SJCRH30 (cell line): ENCODE measurements at places on chromosomes 7 and 10. TPM values are rescaled to one million over a fixed set of nuclear protein-coding genes. Genes with fewer than 3 reads are reported as not detected.

RTKN2 gene
- 11.7 and 13.3 TPM in 2 replicates for total RNA-seq

PPP1R17 gene
- not detected in 2 replicates for total RNA-seq

YAE1 gene
- 35.1 and 38.6 TPM in 2 replicates for total RNA-seq

TMEM236 gene
- not detected in 2 replicates for total RNA-seq

LEP gene
- total RNA-seq, result not detected in 2 replicates

LOXL4 gene
- total RNA-seq, result 8.1 and 8.7 TPM in 2 replicates

C10orf105 gene
- not detected in 2 replicates for total RNA-seq

SYT15 gene
- total RNA-seq, result 0.08 TPM in 1 of 2 replicates, not detected in the other

MMD2 gene
- total RNA-seq, result not detected in 2 replicates

ENKUR gene
- not detected in 2 replicates for total RNA-seq

DNA sequence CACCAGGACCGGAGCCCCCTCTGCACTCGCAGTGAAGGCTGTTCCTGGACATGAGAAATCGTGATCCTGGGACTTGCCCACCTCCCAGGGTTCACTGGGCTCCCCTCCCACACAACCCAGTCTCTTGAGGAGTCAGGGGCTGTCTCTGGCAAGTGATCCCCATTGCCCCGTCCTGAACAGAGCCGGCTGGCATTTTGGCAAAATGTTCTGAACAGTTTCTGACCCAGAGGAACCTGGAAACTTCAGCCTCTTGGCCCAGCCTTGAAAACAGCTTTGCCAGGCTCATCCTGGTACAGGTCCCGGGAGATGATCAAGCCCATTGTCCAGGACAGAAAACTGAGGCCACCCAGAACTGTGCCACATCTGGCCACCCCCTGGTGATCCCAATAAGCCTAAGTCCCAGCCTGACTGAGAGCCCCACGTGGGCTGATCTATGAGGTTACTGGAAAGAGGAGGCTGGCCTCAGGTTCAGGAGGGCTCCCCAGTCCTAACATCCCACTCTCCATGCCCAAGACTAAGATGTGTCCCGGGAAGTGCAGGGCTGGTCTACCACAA is 115.7 kb downstream of the OAT start:
- no peak for DNase-seq

DNA sequence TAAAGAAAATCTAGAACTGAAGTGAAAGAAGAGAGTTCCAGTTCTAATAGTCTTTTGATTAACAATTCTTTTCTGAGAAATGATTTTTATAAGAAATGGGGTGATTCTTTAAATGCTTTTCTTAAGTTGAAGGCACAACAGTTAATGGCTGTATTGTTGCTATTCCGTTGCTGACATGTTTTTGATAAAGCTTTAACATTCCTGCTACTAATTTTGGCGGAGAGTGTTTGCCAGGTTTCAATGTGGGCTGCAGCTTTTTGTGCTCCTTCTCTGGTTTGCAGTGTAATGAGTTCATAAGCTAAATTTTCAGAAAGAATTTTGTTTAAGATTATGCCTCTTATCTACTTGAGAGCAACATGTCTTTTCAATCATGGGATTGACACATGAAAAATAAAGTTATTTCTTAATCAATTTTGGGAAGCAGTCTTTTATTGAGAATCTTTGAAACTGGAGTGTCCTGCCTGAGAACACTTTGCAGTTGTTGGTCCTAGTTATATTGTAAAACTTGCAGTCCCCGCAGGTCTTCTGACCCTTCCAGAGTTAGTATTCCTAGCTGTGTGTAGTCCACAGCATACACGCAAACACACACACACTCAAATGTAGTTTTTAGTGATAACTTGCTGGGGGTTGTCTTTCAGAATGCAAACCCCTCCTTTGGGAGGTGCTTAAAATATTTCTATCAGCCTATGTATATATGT is 56.7 kb downstream of the COL17A1 start:
- DNase-seq, result no peak

DNA sequence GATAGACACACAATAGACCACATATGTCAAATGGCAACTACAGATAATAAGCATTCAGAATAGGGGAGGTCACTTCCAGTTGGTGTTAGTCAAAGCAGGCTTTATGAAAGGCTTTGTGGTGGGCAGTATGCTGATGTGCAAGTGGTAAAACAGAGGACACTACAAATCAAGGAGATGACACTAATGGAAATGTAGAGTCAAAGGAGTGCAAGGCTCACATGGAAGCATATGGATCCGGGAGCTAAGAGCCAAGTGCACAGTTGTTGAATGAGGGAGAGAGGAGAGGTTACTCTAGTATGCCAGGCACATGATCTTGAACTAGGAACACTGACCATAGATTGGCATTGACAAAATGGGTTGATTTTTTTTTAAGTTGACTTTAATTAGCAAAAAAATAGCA is 62.7 kb downstream of the GRM3 start:
- DNase-seq, result no peak

- DNase-seq, result no peak
Measured at GRCh38 chr10:60950300-60950699, 6.3 kb upstream of the RHOBTB1 start.

GRCh38 chr7:82428186-82428961 is 15.2 kb downstream of the CACNA2D1 start:
- peak; percentile 44 for DNase-seq

DNA sequence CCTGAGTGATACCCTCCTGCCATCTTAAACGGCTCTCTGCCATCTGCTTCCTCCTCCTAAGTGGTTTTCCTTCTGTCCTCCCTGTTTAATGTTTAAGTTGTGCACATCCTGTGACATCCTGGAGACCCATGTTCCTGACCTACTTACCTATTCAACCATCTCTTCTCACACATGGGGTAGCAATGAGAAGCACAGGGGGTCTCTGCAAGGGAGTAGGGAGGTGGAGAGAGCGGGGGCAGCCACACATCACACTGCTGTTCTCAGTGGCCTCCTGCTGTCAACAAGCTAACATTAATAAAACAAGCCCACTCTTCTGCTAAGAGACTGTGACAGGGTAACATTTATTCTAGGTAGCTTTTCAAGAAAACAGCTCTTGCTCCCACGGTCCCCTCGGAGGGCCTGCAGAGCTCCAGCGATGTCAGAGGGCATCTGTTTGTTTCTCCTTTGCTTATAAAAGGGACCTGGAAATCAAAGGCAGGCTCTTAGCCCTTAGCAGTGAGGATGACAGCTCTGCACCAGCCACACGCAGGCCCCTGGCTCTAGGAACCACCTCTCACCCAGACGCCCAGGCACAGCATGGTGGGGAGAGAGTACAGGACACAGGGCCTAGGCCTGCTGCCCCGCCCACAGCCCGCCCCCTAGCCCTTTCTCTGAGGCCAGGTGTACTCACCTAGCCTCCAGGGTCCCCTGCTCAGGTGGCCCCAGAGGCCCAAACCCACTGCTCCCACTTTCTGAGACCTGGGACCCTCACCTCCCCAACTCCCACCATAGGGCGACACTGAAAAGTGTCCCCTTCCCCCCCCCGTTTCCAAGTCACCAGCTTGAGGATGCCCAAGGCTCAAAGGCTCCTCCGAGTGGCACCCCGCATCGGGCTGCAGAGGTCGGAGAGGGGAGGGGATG is 943 bp upstream of the SLC18A2 start:
- DNase-seq, result no peak

DNA sequence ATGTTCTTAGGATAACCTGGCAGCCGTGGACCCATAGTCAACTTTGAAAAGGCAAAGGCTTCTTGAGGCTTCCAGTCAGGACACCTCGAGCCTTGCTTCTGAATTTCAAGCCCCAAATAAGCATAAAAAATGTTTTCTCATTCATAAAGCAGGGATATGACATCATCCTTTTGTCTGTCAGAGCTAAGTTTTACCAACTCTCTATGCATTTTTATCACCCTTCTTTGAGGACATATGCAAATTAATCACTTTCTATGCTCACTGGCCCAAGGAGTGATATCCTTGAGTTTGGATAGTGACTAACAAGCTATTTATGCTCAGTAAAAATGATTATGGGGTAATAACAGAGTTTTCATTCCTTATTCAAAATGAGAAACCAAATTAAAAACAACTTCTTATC is 159.4 kb downstream of the ANLN start:
- no peak for DNase-seq

DNA sequence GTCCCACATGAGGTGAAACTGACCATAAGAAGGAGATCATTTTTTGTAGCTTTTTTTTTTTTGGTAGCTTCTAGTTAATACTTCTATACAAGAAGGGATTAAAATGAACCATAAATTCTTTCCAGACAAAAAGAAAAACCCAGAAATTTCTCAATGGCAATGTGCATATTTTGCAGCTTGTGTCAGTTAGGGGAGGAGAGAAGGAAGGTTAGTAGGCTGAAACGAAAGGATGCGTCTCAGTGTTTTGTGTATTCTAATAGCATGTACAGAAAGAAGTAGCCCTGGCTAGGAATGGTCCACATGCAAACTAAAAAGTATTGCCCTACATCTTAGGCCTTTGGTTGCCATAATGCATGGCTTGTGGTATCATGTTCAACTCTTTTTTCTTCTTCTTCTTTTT is 90.6 kb downstream of the CACNB2 start:
- no peak for DNase-seq

DNA sequence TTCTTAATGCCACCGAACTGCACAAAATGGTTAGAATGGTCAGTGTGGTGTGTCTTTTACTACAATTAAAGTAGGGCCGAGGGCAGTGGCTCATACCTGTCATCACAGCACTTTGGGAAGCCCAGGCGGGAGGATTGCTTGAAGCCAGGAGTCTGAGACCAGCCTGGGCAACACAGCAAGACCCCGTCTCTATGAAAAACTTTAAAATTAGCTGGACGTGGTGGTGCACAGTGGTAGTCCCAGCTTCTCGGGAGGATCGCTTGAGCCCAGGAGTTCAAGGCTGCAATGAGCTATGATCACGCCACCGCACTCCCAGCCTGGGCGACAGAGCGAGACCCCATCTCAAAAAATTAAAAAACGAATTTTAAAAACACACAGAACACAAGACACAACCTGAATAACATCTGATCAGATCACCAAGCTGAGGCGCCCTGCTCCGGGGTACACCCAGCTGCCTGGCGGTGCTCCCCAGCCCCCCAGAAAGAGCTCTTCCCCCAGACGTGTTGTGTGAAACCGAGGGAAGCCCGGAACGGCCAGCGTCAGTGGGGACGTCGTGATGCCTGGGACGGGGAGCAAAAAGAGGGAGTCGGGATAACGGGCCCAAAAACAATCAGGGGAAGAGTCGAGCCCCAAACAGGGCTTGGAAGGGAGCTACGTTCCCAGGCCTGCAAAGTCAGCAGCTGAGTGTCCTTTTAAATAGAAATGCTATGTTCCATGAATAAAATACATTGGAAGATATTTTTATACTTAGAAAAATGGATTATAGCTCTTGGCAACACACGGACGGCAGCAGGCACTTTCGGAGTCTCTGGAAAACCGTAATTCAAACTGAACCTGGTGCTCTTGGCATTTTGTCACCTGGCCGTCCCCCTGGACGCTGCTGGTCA is 80.7 kb upstream of the PDGFA start:
- no peak for DNase-seq

- no peak for DNase-seq
Measured at GRCh38 chr10:33780961-33781360, 446.5 kb upstream of the NRP1 start.

- no peak for DNase-seq
Measured at GRCh38 chr10:92993699-92994272, 66.8 kb upstream of the CYP26C1 start.

- DNase-seq, result no peak
Measured at GRCh38 chr7:50742401-50742800, 40.3 kb downstream of the GRB10 start.

DNA sequence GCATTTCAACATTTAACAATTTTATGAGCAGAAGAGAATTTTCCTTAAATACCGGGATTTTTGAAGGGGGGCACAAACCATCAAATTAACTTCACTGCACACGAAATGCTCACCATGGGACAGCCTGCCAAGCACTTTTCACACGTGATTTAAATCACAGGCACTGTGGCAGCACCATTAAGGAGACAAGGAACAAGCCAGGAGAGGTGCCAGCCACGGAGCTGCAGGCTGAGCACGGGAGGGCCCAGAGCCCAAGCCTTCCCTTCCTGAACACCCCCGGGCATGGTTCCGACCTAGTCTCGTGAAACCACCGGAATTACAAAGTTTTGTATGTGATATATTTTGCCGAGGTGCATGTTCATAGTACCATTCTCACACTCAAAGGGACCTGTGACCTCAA is 13.4 kb downstream of the PITRM1 start:
- DNase-seq, result no peak

GRCh38 chr10:86330778-86331763 is 35.5 kb downstream of the GRID1 start:
- DNase-seq, result no peak

DNA sequence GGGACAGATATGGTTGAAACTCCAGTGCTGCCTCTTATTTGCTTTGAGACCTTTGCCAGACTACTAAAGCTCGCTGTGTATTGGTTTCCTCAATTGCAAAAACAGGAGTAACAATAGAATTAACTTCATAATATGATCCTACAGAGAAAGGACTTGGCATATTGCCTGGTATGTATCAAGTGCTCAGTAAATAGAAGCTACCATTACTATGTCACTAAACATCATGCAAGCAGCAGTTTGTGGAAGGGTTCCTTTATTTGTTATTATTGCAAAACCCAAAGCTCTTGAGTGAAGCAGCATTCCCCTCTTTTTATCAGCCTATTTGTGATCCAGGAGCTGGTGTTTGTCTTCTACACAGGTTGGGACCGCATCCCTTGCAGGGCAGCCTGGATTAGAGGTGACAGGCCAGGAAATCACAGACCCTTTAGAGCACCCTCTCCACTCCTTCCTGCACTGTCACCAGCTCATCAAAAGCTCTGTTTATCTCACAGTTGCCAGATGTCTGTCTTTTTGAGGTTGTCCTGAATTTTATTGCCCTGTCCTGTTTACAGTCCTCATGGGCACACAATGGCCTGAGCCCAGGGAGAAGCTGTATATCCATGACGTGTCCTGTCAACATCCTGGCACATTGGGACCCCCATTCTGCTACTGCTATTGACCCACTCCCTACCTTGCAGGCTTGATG is 121.5 kb downstream of the SNX10 start:
- no peak for DNase-seq

- DNase-seq, result no peak
Measured at GRCh38 chr10:104059364-104059763, 26.3 kb downstream of the COL17A1 start.

GRCh38 chr7:50775836-50776235 is 6.9 kb downstream of the GRB10 start:
- no peak for DNase-seq

DNA sequence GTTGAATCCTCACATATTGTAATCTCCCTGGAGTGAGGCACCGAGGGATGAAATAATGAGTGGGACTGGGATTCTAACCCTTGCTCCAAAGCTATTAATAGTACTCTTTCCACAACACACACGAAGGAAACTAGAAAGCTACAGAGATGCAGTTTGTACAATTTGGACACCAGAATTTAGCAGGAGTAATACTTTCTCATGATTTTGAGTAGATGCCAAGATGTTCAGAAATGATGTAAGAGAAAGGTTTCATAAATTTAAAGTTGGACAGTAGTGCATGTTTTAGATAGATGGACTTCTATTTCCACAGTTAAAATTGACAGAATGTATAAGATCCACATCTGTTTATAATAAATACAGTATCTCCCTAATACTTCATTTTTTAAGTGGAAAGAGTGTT is 46.5 kb downstream of the PRR15 start:
- no peak for DNase-seq

- DNase-seq, result no peak
Measured at GRCh38 chr7:27163288-27164044, 1.9 kb downstream of the HOXA9 start.
